ENCODE measurements at places on chromosomes 12 and 14.

DNA sequence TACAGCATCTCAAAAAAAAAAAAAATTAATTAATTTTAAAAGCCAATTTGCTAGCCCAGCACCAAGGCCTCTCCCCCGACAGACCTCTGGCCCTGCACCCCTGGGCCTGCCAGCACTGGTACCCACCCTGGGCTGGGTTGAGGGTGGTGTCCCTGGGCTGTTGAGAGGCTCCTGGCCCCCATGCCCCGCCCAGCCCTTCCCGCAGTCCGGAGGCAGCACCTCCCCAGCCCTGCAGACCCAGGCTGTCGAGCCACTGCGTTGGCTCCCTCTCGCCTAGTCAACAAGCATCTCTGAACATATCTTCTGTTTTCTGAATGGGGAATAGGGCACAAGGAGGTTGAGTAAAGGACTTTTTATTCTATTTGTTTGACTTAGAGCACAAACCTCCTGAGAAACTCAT lies 87.1 kb downstream of the FBXL14 start:
- DNase-seq: no peak

DNA sequence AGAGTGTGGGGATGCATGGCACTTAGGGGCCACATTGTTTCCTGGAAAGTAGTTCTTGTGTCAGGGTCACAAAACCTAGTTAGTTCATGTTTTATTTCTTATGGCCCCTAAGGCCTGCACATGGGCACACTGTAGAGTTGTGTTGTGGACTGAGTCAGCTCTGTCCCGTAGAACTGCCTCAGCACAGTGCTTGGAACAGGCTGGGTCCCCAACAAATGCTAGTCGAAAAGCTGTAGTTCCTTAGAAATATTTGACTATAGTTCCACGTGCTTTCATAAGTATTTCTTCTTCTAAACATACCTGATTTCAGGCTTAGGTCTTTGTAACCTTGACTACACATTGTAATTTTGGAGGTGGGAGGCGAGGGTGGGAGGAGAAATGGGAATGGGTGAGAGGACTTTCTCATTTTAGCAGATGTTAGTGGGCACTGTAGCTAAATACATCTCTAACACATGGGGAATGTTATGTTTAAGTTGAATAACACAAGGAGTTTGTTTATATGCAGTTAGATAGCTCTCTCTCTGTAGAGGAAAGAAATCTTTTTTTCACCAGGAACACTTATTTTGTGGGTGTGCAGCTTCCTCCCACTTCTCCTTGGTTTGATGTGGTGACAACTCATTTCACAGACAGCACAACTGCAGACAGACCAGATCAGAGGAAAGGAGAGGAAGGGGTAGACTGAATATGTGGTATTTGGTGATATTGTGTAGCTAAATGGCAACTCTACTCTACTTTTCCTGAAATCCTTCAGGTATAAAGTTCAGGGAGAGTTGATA lies 39.5 kb upstream of the DACT1 start:
- DNase-seq: no peak

GRCh38 chr12:96571101-96571862 lies 81.9 kb downstream of the CFAP54 start:
- DNase-seq: no peak

GRCh38 chr14:55730592-55731310 lies 150.7 kb downstream of the KTN1 start:
- DNase-seq: peak; percentile 28

DNA sequence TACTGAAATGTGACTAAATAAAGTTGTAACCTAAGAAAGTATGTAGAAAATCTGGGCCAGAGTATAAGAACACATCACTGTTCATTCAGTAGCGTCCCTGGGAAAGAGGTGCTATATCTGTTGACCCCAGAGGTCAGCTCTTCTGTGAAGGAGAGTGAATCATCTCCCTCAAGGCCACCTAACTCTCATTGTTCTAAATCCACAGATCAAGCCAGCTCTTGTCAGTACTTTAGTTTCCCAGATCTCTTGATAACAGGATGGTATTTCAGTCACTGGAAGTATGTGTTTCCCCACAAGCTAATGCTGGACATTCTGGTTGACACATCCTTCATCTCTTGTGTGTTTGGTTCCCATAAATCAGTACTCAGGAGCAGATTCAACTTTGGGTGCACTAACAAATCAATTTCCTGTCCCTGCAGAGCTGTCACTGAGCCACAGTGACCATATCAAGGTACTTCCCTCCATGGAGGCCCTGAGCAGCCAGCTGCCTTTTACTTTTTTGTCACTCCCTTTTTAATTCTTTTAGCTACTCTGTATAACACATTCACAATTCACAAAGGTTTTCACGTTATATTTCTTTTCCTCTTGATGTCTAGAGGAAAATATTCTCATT lies 7.8 kb downstream of the KRT1 start:
- DNase-seq: no peak

DNA sequence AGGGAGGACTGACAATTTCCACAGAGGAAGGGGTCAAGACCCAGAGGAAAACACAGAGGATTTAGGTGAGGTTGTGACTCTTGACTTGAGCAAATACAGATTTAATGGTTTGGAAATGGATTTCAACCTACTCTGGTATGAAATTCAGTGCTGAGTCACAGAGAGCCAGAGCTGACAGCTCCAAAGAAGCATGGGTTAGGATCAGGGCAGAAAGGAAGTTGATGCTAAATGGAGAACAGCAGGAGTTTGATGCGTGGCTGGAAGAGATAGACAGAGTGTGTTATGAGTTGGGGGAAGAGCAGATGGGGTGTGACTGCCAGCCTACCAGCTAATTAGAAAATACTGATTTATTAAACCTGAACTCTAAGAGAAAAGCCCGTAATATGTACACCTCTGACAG lies 272.6 kb downstream of the FOXG1 start:
- no peak for DNase-seq

DNA sequence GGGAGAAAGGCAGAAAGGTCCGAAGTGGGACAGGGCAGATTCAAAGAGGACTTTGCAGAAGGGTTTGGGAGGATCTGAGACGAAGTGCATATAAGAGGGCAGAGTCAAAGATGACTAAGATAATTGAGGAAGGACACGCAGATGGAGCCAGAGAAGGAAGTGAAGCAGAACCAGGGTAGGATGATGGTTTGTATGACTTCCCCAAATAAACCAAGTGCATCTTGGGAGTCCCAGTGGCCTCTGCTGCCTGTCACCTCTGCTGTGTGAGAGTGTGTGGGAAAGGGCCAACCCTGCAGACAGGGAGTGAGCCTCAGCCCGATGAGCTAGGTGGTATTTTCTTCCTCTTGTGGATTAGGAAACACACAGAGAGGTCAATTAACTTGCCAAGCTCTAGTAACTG lies 36.8 kb downstream of the FLVCR2 start:
- DNase-seq: no peak

DNA sequence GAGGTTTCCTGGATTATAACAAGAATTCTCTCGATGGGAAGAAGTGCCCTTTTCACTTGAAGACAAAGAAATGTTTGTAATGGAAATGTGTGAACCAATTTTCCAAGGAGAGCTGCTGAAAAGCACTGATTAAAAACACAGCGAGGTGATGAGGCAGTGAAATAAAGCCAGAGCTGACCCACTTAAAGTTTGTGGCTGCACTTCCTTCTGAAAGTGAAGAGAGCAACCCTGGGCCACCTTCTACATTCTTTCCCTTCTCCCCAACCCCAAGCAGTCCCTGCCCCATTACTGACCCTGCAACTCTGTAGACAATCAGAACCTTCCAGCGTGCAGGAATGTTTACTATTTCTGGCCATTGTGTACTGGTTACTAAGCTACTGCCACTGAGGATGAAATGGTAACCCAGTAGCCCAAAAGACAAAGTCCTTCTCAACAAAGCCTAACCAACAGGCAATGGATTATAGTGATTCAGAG lies 173.9 kb downstream of the TTC7B start:
- DNase-seq: no peak

- DNase-seq: no peak
Measured at GRCh38 chr14:98926146-98926545, 345.9 kb downstream of the BCL11B start.

DNA sequence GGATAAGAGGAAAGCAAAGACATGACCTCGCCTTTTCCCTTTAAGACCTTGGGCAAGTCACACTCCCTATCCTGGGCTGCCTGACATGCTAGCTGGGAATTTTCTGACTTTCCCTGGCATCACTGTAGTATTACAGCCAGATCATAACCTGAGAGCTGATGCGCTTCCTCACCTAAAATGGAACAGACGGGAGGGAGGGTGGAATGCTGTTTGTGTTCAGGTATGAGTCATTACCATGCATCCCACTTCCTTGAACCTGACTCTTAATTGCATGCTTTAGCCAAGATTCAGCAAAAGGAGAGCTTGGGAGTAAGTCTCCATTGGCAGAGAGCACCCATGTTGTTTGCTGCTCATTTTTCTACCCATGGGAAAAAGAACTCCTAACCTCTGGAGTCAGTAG lies 156.5 kb downstream of the KCNK10 start:
- no peak for DNase-seq

DNA sequence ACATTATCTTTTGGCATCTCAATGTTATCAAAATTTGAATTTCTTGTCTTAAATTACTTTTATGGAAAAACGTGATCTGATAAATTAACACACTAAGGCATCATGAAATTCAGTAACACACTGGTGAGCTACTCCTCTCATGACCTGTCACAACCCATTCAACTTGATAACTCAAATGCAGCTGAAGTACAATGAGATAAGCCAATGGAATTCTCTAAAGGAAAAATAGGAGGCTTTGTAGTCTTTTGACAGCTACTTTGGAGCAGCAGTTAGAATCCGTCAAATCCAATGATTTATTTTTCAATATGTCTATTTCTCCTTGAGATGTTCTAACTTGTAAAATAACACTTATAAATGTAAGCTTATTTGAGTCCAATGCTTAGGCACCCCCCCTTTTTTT lies 1029.4 kb downstream of the TRHDE start:
- DNase-seq: no peak

GRCh38 chr14:66273261-66273832 lies 212.8 kb upstream of the CCDC196 start:
- DNase-seq: no peak

GRCh38 chr12:102496591-102496990 lies 16.2 kb upstream of the IGF1 start:
- no peak for DNase-seq

GRCh38 chr14:50829489-50830043 lies 1.4 kb downstream of the NIN start:
- DNase-seq: no peak

- DNase-seq: no peak
Measured at GRCh38 chr12:122811777-122812176, 23.5 kb upstream of the HIP1R start.

DNA sequence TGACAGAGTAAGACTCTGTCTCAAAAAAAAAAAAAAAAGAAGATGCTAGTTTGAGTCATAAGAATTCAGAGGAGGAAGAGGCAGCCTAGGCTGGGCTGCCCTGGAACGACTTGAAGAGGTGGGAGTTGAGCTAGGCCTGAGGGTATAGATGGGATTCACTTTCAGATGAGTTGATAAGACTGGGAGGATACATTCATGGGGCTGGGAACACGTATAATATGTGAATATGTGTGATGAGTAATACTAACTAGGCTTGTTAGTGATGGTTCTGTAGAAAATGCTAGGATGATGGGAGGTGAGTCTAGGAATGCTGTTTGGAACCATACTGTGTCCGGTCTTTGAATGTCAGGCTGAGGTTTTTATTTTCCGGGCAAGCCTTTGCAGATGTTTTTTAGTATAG lies 9.0 kb downstream of the PLEKHA5 start:
- no peak for DNase-seq

DNA sequence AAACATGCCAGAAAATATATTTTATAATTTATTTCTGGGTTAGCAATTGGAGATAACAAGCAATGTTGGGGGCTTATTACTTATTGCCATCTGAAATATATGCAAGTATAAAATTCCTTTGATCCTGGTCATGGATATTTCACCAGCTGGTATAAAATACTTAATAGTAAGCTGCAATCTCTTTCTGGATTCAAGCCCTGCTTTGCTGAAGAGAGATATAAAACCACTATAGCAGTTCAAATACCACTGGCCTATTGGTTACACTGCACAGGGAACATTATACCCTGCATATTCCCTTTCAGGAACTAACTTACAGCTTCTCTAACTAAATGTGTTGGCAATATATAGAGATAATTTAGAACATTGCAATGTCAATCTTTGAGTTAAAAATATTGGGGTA lies 546.2 kb upstream of the ATP2B1 start:
- no peak for DNase-seq

GRCh38 chr12:124513297-124513867 lies 54.0 kb downstream of the NCOR2 start:
- no peak for DNase-seq

- DNase-seq: no peak
Measured at GRCh38 chr12:105100207-105100985, 7.1 kb upstream of the WASHC4 start.

DNA sequence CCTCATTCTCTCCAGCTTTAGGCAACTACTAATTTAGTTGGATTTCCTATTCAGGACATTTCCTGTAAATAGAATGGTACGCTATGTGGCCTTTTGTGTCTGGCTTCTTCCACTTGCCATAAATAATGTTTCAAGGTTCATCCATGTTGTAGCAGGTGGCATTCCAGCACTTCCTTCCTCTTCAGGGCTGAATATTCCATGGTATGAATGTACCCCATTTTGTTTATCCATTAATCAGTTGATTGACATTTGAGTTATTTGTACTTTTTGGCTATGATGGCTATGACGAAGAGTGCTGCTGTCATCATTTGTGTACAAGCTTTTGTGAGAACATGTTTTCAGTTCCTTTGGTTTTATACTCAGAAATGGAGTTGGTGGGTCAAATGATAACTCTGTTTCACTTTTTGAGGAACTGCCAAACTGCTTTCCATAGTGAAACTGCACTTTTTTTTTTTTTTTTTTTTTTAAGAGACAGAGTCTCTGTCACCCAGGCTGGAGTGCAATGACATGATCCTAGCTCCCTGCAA lies 6.5 kb upstream of the CDK2AP1 start:
- no peak for DNase-seq

GRCh38 chr12:121678305-121678704 lies 8.9 kb upstream of the MORN3 start:
- DNase-seq: peak; percentile 76

DNA sequence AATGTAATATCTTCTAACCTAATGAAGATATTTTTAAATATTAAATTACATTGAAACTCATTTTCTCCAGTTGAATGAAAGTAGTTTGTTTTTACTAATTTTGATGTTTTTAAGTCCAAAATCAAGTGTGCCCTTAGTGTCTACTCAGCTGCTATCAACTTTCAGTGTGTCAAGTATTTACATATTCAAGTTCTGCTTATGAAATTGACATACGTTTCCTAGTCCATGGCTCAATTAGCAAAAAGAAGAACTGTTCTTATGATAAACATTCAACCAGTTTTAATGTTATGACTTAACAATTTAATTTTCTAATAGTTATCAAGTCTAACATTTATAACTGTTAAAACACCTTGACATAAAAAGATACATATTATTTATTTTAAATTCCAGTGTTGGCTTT lies 137.1 kb downstream of the DUSP6 start:
- DNase-seq: no peak

GRCh38 chr12:113786107-113786506 lies 180.0 kb downstream of the RBM19 start:
- DNase-seq: no peak

DNA sequence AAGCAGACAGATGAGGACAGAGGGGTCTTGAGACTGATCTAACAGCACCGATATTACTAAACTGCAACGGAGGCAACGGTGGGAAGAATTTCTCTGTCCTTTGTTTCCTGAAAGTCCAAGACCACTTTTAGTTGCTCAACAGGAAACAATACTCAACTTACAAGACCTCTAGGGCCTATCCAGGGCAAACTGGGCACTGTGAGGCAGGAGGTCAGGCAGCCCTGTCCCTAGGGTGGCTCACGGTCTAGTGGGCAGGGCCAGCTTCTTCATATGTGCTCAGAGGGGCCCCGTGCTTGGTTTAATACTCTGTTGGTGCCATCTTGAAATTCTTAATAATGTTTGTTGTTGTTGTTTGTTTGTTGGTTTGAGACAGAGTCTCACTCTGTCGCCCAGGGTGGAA lies 14.2 kb downstream of the SSH1 start:
- no peak for DNase-seq

All from NCI-H510A treated with DMSO at 0.1 percent for 48 hours (cell line).